Mesothelial cell of epicardium (in vitro differentiated cells): ENCODE measurements at places on chromosomes 6 and 20.

DNA sequence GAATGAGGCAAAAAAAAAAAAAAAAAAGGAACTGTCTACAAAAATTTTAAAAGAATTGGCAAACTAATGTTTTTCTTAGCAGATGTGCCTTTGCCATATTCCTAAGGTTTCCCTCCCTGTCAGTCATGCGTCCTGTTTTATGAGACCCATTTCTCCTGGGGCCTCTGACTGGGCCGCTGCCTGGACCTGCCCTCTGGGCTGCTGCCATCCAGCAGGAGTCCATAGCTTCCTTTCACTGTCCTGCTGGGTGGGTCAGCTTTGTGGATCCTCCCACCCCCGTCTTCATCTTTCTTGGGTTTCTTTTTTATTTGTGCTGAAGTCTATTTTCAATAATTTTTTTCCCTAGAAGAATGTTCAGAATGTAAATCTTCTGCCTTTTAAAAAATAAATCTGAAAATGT lies 110.8 kb upstream of the SCP2D1 start:
- no peak for DNase-seq

DNA sequence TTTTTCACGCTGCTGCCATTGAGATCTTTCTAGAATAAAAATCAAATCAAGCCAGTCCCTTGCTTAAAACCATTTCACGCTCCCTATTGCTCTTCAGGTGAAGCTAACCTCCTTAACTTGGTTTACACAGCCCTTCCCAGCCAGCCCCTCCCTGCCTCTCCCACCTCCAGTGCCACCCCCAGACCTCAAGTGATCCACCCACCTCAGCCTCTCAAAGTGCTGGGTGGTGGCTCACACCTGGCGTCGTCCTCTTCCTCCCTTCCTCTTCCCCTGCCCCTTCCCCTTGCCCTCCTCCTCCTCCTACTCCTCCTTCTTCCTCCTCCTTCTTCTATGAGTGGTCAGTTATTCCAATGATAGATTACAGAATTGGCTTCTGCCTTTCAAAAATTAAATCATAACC lies 42.9 kb downstream of the FAM209B start:
- DNase-seq = no peak

DNA sequence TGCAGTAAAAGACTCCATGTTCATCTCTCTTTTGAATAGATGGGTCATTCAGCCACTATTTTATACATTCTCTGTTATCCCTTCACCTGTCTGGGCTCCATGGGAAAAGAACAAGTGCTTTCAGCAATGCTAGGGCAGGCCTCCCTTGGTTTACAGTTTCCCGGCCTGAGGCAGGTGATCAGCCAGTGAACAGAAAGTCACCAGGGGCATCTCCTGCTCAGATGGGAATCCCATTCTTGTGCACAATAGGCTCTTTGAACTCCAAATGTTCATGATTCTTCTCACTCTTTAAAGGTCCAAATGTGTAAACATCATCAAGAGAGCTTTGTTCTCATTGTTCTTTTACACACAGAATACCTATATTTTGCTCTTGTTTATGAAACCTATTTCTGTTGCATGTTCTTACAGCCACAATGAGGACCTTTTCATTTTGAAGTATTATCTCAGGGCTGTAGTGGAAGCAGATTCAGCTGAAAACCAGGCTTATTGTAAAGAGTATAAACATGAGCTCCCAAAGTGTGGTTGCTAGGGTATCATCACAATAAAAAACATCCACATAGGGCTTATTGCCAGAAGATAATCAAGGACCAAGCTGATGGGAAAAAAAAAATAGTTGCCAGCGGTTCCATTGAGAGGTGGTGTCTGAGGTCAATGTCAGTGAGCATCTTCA lies 267.1 kb upstream of the SGK1 start:
- DNase-seq = no peak

DNA sequence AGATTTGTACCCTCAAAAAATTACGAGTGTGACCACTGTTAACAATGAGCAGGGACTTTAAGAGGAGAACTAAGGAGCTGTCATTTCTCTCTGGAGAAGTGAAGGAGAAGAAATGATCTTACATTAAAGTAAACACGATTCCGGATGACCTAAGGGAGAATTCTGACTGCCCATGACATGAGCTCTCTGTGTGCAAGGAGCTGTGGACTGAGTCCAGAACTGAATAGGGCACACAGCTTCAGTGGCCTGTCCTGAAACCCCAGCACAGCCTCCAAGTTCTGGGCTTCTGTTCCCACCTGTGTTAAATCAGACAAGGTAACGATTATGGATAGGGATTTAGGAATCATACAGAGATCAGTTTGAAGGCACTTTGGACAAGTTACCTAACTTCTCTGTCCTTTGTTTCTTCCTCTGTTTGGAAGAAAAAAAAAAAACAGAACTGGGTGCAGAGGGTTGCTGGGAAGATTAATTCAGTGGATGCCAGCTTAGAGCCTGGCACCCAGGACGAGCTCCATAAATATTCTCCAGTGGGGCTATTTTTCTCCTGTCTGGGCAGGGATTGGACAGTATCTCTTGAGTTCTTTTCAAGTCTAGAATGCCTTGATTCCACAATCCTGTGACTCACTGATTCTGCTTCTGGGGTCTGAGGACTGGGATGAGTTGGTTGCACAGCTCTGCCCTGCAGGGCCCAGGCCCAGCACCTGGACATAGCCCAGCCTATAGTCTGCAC lies 65.7 kb downstream of the MRPL14 start:
- no peak for DNase-seq

- no peak for DNase-seq
Measured at GRCh38 chr6:53172468-53172803, 23.8 kb upstream of the GCM1 start.

- no peak for DNase-seq
Measured at GRCh38 chr20:1324598-1325172, 4.3 kb downstream of the SDCBP2 start.

DNA sequence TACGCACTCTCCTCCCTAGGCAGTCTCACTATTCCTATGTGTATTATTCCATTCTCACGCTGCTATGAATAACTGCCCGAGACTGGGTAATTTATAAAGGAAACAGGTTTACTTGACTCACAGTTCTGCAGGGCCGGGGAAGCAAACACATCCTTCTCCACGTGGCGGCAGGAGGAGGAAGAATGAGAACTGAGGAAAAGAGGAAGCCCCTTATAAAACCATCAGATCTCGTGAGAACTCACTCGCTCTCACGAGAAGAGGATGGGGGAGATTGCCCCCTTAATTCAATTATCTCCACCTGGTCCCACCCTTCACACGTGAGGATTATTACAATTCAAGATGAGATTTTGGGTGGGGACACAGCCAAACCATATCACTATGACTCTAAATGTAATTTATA lies 61.9 kb downstream of the ECT2L start:
- no peak for DNase-seq

DNA sequence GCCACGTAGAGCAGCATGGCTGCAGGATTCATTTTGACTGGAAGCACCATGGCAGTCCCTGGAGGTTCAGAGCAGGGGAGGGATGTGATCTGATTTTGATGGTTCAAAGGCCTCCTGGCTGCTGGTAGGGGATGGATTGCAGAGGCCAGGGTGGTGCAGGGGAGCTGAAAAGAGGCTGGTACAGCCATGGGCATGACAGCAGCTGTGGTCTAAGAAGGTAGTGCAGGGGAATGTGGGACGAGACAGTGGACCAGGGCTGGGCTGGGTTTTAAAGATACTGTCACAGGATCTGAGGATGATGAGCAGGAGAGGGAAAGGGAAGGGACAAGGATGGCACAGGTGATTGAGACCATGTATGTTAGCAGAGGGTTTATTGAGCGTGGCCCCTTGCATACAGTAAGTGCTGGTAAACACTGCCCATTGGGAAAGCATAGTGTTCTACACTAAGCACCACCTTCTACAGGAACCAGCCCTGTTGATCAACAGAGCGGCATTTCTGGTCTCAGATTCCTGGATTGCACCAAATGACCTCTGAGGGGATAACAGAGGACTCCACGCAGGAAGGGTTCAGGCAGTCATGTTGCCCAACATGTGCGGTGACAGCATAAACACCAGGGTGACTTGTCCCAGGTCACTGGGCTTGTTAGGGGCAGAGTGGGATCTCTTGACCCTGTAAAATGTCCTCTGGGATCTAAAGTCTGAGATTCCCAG lies 14.5 kb upstream of the SIRPA start:
- DNase-seq = no peak

DNA sequence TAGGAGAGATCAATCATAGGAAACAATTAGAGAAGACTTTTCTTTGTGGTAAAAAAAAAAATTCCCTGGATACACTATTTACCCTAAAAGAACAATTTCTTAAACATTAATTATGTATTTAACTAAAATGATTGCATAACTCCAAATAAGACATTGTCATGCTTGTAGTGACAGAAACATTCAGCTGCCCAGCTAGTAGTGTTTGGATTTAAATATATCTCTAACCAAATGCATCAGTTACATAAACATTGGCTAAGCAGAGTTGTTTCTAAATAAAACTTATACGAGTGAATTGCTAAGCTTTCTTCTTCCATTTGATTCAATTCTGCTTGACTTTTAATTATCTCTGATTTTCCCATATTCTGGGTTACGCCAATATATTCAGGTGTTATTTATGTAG lies 23.7 kb downstream of the MLIP start:
- no peak for DNase-seq
